Activated T-cell treated with anti-CD3 and anti-CD28 coated beads, Interleukin-2, amount 50 U/mL, for 72 hours (primary cell): ENCODE measurements at places on chromosomes 7 and 10. TPM values are rescaled to one million over a fixed set of nuclear protein-coding genes. Genes with fewer than 3 reads are reported as not detected.

GRCh38 chr10:32144817-32145688 is 88.8 kb upstream of the KIF5B start:
- peaks cover 15% of the 10 kb centered on the region for H3K4me1 ChIP-seq
- no peak for DNase-seq
- no peak overlapping the region for H3K27ac ChIP-seq
- H3K27me3 ChIP-seq = no peaks in the 10 kb centered on the region
- H3K4me3 ChIP-seq = no peak overlapping the region
- no peaks in the 10 kb centered on the region for H3K36me3 ChIP-seq

DNA sequence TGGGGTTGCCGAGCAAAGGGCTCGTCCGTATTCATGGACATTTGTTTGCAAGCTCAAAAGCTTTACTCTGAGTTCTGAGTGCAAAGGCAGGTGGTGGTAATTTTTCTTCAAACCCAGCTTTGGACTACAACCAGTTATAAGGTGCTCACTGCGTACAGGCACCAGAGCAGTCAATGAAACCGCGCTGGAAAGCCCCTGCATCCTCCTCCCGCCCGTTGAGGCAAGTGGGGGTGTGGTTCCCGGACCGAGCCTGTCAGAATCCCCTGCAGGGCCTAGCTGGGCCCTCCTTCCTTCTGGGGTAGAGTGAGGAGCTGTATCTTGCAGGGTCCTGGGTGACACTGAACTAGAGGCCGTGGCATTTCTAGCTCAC is 22.3 kb downstream of the AMZ1 start:
- no peaks in the 10 kb centered on the region for H3K36me3 ChIP-seq
- peak; percentile 63 for DNase-seq
- H3K27me3 ChIP-seq = peaks cover 19% of the 10 kb centered on the region
- peak overlapping the region; percentile 71 for H3K4me3 ChIP-seq
- H3K27ac ChIP-seq = peak overlapping the region; percentile 85
- peaks cover 40% of the 10 kb centered on the region for H3K4me1 ChIP-seq

Gene SPDYE2
- total RNA-seq = not detected

DNA sequence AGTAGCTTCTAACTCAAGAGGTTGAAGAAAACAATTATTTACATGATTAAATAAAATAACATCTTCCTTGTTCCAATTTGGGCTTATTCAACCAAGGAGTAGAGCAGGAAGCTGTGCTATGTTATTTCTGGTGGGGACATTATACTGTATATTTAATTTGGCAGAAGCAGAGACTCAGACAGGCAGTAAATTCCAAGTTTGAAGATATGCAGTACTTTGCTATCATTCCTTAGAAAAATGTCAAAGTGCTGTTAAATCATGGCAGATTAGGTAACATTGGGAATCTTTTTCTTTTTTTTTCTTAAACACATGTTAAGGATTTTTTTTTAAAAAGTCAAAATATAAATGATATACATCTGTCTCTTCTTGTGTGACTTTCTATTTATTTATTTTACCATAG is 190.1 kb downstream of the SUGCT start:
- no peaks in the 10 kb centered on the region for H3K36me3 ChIP-seq
- H3K4me3 ChIP-seq = no peak overlapping the region
- DNase-seq = no peak
- no peaks in the 10 kb centered on the region for H3K27me3 ChIP-seq
- no peaks in the 10 kb centered on the region for H3K4me1 ChIP-seq

- no peaks in the 10 kb centered on the region for H3K4me1 ChIP-seq
- no peaks in the 10 kb centered on the region for H3K27me3 ChIP-seq
- DNase-seq = no peak
- no peaks in the 10 kb centered on the region for H3K36me3 ChIP-seq
Measured at GRCh38 chr10:10293041-10293440, 724.6 kb upstream of the CELF2 start.

DNA sequence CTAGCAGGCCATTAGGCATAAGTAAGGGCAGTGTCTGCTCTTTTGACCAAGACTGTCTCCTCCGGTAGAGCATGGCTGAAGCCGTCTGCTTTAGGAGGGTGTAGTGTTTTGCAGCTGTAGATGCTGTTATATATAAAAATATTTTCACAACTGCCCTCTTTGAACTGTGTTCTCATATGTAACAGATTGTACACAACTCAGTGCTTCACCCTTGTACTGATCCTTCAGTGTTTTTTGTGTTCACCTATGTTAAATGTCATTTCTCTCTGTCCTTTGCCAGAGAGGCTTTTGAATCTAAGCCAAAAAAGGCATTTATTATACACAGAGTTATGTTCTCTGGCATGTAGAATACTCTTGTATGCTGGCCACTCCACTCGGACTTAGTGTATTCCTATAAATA is 135.5 kb downstream of the BICC1 start:
- no peaks in the 10 kb centered on the region for H3K4me1 ChIP-seq
- no peak overlapping the region for H3K27ac ChIP-seq
- no peak for DNase-seq
- no peak overlapping the region for H3K4me3 ChIP-seq
- no peaks in the 10 kb centered on the region for H3K27me3 ChIP-seq
- H3K36me3 ChIP-seq = peaks cover 1% of the 10 kb centered on the region

GRCh38 chr7:17144322-17144721 is 154.1 kb upstream of the AHR start:
- no peaks in the 10 kb centered on the region for H3K27me3 ChIP-seq
- peaks cover 58% of the 10 kb centered on the region for H3K4me1 ChIP-seq
- peak; percentile 80 for DNase-seq
- peak overlapping the region; percentile 76 for H3K4me3 ChIP-seq
- no peaks in the 10 kb centered on the region for H3K36me3 ChIP-seq

Gene WNT8B
- total RNA-seq = 0.22 TPM
